ENCODE measurements at places on chromosomes 4 and X. TPM values are rescaled to one million over a fixed set of nuclear protein-coding genes. Genes with fewer than 3 reads are reported as not detected.

GRCh38 chr4:40003986-40004385 lies 26.3 kb upstream of the PDS5A start:
- no peak for DNase-seq

DNA sequence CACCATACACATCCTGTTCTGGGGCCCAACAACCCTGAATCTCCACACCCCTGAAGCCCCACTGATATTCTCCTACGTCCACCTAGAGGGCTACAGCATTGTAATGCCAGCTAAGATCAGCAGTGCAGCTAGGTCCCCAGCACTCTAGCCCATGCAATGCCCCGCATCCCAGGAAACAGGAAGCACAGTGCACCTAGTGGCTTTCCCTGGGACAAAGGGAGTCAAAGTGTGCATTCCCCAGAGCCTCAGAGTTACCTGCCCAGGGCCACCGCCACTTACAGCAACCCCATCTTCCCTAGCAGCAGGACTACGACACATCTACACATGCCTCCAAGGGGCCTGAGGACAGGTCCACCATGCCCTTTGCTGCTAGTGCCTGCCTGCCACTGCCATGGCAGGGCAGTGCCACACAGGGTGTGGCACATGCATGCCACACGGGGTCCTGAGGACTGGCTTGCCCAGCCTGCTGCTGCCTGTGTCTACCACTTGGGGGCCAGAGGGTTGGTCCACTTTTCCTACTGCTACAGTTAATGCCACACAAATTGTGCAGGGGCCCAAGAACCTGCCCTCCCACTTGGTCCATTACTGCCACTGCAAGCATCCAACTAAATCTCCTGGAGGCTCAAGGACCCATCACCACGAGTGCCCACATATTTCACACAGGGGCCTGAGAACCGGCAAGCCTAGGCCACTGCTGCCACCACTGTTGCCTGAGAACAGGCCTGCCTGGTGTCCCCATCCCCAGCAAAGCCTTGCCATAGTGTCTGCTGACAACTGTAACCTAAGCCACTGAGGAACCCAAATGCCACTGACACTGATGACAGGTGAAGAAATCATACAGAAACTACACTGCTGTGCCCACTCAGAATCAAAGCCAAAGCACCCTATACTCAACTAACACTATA lies 23.7 kb downstream of the TLR6 start:
- no peak for DNase-seq

DNA sequence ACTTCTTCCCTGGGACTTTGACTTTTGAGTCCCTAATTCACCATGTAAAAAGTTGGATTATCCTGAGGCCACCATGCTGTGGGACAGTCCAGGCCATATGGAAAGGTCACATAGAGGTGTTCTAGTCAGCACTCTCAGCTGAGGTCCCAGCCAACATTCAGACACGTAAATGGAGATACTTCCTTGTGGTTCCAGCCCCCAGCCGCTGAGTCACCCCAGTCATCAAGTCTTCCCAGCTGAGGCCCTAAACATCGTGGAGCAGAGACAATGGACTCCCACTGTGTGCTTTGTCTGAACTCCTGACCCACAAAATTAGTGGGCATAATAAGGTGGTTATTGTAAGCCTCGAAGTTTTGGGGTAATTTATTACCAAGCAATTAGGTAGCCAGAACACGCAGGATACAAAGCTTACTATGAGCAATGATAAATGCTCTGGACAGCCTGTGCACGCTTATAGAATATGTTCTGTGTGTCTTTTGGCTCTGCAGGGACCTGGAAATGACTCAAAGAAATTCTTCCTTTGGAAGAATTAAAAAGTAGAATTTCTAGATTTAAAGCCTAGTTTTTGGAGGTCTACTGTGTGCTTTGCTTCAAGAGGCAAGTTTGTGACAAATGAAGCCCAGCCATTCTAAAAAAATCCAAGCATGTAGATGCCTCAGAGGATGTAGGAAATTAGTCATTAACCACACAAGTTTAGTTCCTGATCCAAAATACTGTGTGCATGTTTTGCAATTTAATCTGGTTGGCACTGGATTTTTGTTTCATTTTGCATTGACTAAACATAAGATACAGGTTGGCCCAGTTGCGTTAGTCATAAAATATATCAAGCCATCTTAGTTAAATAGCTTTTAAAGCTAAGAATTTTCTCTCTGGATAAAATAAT lies 33.2 kb upstream of the SLC9A7 start:
- peak; percentile 32 for DNase-seq

- no peak for DNase-seq
Measured at GRCh38 chr4:16659079-16659478, 239.4 kb downstream of the LDB2 start.

DNA sequence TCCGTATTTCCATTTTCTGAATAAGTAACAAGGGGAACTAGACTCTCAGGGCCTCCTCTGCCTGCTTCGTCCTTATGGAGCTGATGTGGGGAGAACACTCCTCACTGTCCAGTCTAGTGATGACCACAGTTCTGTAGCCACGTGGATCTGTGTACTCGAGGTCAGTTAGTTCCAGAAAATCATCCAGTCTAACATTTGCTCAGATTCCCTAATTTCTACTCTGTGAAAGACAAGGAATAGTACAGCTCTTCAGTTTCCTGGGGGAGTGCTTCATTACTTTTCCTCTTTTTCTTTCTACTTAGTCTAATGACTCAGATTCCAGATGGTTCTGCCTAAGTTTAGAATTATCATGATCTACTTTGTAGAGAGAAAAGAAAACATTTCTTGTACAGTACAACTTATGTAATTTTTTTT lies 82.6 kb downstream of the SORBS2 start:
- no peak for DNase-seq

The RNF175 gene
- total RNA-seq = 34.6 TPM
